ENCODE measurements at places on chromosomes 12 and 14. TPM values are rescaled to one million over a fixed set of nuclear protein-coding genes. Genes with fewer than 3 reads are reported as not detected.

AICDA gene
- total RNA-seq: not detected

KRT6C gene
- total RNA-seq: not detected

GPR68 gene
- total RNA-seq: not detected

TROAP gene
- total RNA-seq: 27.0 TPM

LRP10 gene
- total RNA-seq: 16.9 TPM

SLC10A1 gene
- not detected for total RNA-seq

THTPA gene
- 7.4 TPM for total RNA-seq

BLTP3B gene
- 35.3 TPM for total RNA-seq

COX8C gene
- total RNA-seq: not detected

SPTB gene
- total RNA-seq: not detected

ORMDL2 gene
- total RNA-seq: 28.6 TPM

TSHR gene
- total RNA-seq: not detected

FBXO21 gene
- total RNA-seq: 45.2 TPM

SDSL gene
- 1.2 TPM for total RNA-seq

IKBIP gene
- 55.5 TPM for total RNA-seq

PLEKHG7 gene
- total RNA-seq: not detected

FAM181A gene
- 1.1 TPM for total RNA-seq

SYNDIG1L gene
- total RNA-seq: not detected

SLC24A4 gene
- not detected for total RNA-seq

CACNB3 gene
- total RNA-seq: 0.29 TPM

CD4 gene
- total RNA-seq: 0.07 TPM

PPP1R36 gene
- total RNA-seq: not detected

ISM2 gene
- 0.83 TPM for total RNA-seq

HCAR3 gene
- total RNA-seq: 0.11 TPM

GPR135 gene
- total RNA-seq: 0.62 TPM

FLRT2 gene
- not detected for total RNA-seq

SOAT2 gene
- total RNA-seq: 14.9 TPM

DLGAP5 gene
- total RNA-seq: 80.1 TPM

CCDC196 gene
- total RNA-seq: not detected

SLC6A13 gene
- total RNA-seq: 0.52 TPM

MYF5 gene
- total RNA-seq: not detected

ADAM21 gene
- total RNA-seq: 0.07 TPM

RAD51AP1 gene
- 79.3 TPM for total RNA-seq

FAM186B gene
- 0.17 TPM for total RNA-seq

CMKLR1 gene
- not detected for total RNA-seq

MYF6 gene
- not detected for total RNA-seq

RNASE3 gene
- total RNA-seq: not detected

SERPINA6 gene
- 260 TPM for total RNA-seq

MYO1A gene
- 5.3 TPM for total RNA-seq

PTPRB gene
- not detected for total RNA-seq

PCED1B gene
- 0.10 TPM for total RNA-seq

POTEM gene
- total RNA-seq: not detected

BAZ1A gene
- 68.3 TPM for total RNA-seq

AHSA1 gene
- 241 TPM for total RNA-seq

CELA1 gene
- total RNA-seq: not detected

OASL gene
- total RNA-seq: 0.22 TPM

KRT79 gene
- not detected for total RNA-seq

ST8SIA1 gene
- total RNA-seq: not detected

ITFG2 gene
- 8.9 TPM for total RNA-seq

E2F7 gene
- total RNA-seq: 9.1 TPM

RAD9B gene
- total RNA-seq: 0.38 TPM
